ENCODE measurements at places on chromosomes 16 and 17.

GRCh38 chr17:78890498-78890897, 12.5 kb downstream of the CEP295NL start:
- peak; percentile 26 for DNase-seq

GRCh38 chr16:16996827-16997226, 473.9 kb downstream of the XYLT1 start:
- no peak for DNase-seq

DNA sequence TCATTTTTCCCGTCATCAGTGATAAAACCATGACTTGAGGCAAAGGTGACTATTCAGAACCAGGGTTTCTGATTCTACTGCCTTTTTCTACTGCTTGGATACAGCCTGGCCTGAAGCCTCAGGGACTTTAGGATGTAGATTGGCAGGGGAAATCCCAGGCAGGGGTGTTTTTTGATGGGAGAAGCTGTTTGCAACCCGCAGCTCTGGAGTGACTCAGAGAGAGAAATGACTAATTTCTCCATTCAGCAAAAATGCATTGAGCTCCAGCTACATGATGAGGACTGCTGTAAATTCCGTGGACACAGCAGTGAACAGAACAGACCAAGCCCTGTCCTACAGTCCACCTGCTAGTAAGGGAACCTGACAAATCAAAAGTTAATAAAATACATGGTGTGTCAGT, 560.6 kb downstream of the CDH13 start:
- DNase-seq = no peak

DNA sequence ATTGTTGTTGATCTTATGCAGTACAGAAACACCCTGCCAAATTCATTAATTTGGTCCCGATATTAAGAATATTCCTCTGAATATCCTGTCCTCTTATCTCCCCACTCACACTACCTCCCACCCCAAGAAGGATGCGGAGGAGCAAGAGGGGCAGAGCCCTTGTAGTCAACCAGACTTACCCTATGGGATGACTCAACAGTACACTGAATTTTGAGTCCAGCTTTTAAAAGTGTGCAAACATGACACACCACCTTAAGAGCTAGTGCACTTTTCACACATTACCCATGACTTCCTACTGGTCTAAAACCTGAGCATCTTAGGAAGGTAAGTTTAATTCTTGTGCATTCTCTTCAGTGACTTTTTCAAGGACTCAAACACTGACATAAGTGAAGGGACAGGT, 9.5 kb downstream of the USP22 start:
- no peak for DNase-seq

DNA sequence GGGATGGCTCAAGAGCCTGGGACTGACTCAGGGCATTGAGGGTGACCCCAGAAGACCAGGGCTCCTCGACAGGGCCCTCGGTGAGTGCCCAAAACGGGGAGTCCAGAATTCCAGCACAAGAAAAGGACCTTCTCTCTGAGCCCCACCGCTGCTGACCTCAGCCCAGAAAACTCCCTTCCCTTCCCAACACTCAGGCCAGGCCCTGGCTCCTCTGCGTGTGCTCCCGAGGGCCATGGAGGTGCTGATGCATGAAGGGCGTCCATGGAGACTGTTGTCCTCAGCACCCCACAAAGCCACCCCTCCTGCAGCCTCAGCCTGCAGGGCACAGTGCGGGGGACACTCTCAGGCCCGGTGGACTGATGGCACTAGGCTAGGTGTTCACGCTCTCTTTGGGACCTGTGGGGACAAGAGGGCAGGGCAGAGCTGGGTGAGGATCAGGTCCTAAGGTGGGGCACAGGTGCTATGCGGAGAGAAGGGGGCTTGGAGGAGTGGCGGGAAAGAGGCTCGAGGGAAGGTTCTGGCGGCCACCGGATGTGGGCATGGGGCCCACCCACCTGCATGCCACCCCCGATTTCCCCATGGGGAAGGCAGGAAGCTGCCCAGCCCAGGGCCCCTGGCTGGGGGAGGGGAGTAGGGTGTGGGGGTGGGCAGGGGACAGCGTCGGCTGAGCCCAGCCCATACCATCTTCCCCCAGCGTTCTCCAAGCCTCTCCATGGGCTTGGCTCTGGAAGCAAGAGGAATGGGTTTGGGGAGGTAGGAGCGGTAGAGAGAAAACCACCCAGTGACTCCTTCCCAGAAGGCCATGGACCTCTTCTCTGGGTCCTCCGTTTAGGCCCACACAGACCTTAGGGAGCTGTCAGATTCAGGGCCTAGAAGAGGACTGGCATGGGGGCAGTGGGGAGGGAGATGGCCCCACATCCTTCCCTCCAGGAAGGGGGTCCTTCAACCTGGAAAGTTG, 4.5 kb upstream of the TSPOAP1 start:
- peak; percentile 65 for DNase-seq

- DNase-seq = no peak
These were observed 529.1 kb downstream of the HS3ST4 start for GRCh38 chr16:26220894-26221293.

DNA sequence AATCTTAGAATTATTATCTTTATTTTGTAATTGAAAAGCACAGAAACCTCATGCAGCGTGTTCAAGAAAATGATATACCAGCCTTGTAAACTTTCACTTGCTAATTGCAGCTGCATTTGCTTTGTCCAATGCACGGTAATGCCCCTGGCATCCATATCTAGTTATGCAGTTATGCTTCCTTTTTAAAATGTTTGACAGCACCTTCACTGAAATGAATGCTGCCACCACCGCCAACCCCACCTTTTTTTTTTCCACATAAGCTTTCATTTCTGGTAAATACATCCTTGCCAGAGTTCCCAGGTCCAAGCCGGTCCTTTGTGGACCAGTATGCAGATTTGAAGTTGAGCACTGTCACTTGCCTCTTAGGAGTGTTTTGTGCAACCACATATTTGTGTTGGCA, 338.8 kb downstream of the WWOX start:
- no peak for DNase-seq

GRCh38 chr16:85248342-85248741, 136.1 kb upstream of the CIBAR2 start:
- DNase-seq = no peak

DNA sequence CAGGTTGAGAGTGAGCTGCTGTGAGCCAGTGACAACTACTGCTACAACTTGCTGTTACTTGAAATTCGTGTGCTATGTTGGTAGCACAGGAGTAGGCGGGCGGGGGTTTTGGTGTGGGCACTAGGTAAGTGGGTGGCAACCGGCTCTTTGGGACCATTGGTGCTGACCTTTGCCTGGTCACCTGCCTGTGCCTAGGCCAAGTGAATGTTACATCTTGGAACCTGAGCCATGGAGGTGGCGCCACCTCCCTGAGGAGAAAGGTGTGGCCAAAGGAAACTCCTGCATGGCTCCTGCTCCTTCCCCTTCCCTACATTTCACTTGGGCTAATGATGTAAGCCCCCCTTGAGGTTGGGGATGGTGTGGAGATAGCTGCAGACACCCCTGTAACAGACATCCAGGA, 25.4 kb upstream of the ARHGAP23 start:
- DNase-seq = no peak

GRCh38 chr16:19499006-19499405, 22.9 kb downstream of the GDE1 start:
- no peak for DNase-seq

- no peak for DNase-seq
These were observed 50.3 kb downstream of the KPNA2 start for GRCh38 chr17:68085771-68086381.

DNA sequence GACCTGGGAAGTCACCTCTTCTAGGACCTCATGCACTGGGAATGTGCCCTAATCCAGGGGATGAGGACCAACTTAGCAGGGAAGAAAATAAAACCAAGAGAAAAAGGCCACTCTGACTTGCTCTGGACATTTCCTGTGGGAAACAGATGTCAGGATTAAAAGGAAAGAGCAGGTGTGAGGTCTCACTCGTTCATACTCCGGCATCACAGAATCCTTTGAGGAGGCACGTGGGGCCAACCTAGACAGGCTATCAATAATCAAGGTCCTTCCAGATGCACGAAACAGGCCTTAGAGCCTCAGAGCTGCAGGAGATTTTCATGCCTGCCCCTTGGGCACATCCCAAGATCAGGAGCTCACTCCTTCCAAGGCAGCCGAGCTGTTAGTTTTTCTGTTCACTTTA, 321.5 kb upstream of the CCL2 start:
- no peak for DNase-seq

- no peak for DNase-seq
These were observed 16.1 kb downstream of the KCNJ12 start for GRCh38 chr17:21392266-21392665.

DNA sequence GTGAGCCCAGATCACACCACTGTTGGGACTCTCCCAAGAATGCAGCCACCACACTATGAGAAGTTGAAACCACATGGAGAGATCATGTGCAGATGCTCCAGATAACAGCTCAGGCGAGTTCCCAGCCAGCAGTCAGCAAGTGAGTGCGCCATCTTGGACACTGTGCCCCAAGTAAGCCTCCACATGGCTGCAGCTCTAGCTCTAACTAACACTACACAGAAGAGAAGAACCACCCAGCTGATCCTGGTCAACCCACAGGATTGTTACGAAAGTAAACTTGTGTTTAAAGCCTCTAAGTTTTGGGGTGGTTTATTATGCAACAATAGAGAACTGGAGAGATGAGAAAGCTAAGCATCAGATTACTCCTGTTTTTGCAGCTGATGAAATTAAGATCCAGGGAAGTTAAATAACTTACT, 25.8 kb downstream of the SLC38A7 start:
- no peak for DNase-seq

- no peak for DNase-seq
These were observed 8.2 kb downstream of the LRRC37B start for GRCh38 chr17:32015245-32016013.

DNA sequence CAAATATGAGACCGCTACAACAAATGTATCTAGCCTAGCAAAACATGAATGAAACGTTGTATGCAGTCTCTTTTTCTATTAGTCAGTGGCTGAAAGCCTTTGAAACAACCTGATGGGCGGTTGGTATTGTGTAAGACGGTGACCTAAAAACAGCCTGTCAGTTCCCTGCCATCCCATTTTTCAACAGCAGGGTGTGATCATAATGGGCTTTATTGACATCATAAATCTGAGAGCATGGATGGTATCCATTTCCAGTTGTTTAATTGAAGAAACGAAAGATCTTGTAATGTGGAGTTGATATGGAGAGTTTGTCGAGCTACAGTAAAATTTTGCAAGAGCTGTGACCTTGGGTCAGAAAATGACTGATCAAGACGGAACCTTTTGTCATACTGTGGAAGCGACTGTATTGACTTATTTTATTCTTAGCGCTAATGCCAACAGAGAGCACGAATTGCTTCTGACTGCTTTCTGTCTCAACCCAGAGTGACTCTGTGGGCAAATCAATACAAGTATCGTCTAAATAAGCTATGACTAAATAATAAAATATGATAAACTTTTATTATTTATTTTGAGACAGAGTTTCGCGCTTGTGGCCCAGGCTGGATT, 12.3 kb upstream of the MEIOB start:
- DNase-seq = no peak

DNA sequence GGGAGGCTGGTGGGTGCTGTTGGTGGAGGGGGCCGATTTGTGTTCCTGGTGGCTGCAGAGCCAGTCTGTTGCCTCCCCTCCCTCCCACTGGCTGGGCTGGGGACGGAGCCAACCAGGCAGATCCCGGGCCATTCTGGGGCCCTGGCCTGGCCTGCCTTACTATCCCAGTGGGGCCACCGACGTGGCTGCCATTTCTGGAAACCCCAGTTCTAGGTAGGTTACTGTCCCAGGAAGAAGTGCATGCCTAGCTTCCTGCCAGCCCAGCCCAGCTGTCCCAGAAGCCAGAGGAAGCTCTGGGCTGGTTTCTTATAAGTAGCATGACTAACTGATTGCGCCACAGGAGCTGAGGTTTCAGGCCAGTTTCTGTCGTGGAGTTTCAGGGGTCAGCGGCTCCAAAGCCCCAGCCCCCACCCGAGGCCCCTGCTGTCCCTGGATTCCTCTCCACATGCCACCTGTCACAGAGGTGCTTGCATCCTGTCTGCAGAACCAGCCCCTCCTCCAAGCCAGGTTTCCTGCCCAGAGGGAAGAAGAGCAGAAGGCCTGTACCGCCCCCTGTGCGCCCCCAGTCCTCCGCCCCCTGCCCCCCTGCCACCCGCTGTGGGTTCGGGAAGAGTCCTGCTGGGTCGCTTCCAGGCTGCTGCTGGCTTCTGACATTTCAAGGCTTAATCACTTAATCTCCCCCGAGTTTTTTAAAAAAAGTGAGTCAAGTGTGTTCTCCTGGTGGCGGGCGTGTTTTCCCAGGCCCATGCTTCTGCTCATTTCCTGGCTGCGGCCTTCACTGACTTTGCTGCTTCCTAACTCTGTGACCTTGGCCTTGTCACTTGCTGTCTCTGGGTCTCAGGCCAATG, 13.2 kb downstream of the IL4R start:
- peak; percentile 29 for DNase-seq

DNA sequence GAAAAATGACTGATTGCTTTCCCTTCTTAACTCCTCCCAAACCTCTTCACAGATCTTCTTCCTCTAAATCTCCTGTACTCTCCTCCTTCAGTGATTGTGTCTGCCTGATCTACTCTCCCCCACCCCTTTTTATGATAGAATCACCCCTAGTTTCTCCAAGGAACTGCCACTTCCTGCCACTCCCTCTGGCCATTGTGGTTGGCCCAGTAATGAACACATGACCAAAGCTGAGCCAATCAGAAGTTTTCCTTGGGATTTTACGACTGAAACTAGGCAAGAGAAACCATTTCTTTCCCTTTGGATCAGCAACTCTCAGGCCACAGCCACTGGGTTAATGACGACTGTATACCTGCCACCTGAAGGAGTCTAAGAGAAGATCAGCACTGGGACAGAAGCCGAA, 15.9 kb downstream of the IRX3 start:
- DNase-seq = no peak

DNA sequence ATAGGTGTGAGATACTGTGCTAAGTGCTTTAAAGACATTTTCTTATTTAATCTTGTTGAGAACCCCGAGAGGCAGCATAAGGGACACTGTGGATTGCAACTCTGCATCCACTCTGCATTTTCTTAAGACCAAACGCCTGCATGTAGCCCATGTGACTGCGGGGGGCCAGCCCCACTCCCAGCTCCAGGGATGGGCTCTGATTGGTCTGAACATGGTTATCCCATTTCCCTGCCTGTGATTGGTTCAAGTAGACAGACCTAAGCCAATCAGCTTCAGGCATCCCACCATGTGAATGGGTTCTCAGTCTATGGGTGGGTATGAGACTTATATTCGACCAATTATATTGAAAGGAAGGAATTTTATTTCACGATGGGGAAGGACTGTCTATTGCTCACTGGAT, 33.2 kb upstream of the USP7 start:
- no peak for DNase-seq

- no peak for DNase-seq
These were observed 45.1 kb downstream of the ZFHX3 start for GRCh38 chr16:73002866-73003265.

DNA sequence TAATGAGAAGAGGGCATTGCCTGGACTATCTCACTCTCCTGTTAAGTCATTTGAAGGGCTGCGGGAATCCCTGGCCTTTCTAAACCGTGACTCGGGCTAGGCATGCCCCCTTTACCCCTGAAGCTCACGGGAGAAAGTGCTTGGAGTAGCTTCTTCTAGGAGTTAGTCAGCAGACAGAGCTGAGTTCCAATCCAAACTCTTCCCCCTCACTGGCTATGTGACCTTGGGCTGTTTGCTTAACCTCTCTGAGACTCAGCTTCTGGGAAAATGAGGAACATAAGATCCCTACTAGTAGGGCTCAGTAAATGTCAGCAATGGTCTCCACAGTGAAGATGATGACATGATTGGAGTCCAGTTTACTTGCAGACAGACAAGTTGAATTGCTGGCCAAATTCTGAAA, 5.7 kb upstream of the B9D1 start:
- no peak for DNase-seq

- DNase-seq = no peak
These were observed at the start of gene FOXL1 for GRCh38 chr16:86578061-86578599. Gene FOXL1, plus strand, starts transcription at chr16:86578549. Its CDS starts 175 bp downstream, at chr16:86578724.
